ENCODE measurements at places on chromosomes 6 and 20.
A peak's percentile ranks its signal among the peaks of the same experiment; 100 is the strongest.

- no peak for DNase-seq
Measured at GRCh38 chr6:46757214-46757596, 10.5 kb downstream of the ANKRD66 start.

- DNase-seq: no peak
Measured at GRCh38 chr20:4544765-4545164, 176.9 kb upstream of the PRND start.

DNA sequence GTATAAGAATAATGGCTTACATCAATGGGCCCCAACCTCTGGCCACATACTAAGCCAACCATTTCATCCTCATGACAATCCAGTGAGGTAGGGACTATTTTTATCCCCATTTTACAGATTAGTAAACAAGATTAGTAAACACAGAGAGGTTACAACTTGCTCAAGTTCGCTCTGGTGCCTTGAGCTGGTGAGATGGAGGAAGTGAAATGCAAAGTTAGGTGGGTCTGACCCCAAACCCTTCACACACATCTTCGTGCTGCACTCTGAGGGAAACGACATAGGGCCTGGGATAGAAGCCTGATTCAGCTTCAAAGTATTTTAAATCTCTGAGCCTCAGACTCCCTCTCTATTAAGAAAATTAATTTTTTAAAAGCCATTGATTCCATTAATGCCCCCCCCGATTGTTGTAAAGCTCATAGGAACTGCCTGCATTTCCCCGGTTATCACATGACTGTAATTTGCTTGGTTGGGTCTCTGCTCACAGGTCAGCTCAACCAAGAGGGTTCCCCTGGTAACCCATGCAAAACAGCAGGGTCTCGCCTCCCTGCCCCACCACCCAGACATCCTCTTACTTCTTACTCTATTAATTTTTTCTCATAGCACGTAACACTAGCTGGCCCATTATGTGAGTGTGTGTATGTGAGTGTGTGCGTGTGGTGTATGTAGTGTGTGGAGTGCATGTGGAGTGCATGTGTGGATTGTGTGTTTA lies 221.2 kb downstream of the MAFB start:
- DNase-seq: no peak

DNA sequence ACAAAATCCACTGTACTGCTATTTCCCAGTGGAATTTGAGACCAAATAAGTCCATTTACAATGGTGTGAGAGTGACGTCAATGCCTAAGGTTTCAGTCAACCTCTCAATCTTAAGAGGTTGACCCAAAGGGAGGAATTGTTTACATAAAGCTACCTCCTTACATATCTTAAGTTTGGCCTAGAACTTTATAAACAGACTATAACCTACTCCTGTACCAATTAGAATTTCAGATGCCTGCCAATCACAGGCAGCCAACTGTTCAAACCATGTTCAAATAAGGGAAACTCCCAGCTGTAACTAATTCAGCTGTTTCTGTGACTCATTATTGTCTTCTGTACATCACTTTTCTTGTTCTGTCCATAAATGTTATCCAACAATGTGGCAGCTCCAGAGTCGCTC lies 14.5 kb downstream of the LGSN start:
- DNase-seq: no peak

- no peak for DNase-seq
Measured at GRCh38 chr6:21610341-21610740, 16.8 kb downstream of the SOX4 start.

GRCh38 chr20:39878809-39879208 lies 810.2 kb downstream of the MAFB start:
- no peak for DNase-seq

DNA sequence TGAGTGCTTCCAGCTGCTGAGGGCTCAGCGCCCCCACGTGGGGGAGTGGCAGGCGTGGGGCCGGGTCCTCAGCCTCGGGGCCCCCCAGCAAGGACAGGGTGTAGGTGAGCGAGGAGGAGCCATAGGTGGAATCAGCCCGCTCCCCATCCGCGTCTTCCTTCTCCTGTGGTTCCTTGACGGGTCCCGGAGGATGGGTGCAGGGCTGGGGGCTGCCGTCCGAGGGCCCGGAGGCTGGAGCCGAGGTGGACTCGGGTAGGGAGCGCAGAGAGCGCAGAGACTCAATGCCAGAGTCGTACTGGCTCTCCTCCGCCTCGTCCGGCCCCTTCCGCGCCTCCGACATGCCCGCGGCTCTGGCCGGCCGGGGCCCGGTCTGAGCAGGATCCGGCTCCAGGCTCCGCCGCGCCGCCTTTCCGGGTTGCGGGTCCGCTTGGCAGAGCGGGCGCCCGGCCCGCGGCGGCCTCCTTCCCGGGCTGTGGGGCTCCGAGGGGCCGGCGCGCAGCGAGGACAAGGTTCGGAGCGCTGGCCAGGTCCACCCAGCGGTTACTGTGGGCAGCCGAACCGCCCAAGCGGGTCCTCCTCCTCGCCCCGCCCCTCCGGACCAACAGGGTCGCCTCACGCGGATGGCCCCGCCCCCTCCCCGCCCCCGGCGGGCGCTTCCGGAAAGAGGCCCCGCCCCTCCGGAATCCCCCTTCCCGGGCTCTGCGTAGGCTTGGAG lies at the start of gene NFKBIE:
TSS of gene NFKBIE (minus strand) at position 545 of the 715 bp plus-strand sequence. CDS start at position 340, 205 bp downstream.
- peak; percentile 96 for DNase-seq

DNA sequence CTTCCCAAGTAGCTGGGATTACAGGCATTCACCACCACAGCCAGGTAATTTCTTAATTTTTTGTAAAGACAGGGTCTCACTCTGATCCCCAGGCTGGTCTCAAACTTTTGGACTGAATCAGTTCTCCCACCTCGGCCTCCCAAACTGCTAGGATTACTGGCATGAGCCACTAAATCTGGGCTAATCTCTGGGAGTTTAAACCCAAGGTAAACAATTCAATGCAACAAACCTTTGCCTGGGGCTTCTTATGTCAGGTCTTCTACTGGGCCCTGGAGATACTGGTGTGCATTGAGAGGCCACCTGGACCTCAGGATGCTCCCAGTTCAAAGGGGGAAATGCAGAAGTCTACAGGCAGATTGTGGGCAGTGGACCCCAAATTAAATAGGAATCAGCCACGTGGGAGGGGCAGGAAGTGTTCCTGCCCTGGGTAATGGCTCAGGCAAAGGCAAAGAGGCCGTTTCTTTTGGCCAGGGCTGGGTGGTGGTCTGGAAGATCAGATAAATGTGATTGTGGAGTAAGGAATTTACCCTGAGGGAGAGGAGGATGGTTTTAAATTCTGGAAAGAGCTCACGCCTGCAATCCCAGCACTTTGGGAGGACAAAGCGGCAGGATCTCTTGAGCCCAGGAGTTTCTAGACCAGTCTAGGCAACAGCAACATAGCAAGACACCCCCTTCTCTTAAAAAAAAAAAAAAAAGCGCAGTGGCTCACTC lies 1.3 kb upstream of the MYBL2 start:
- DNase-seq: no peak

GRCh38 chr6:27911956-27912446 lies at the start of gene OR2B2:
Gene OR2B2 (minus strand): TSS chr6:27912396. CDS start chr6:27912319, 77 bp downstream.
- no peak for DNase-seq

GRCh38 chr6:125753218-125753936 lies 3.9 kb downstream of the HEY2 start:
- DNase-seq: peak; percentile 43

- DNase-seq: no peak
Measured at GRCh38 chr6:122753000-122753687, 26.4 kb upstream of the FABP7 start.

- DNase-seq: no peak
Measured at GRCh38 chr20:21397341-21398108, at the start of gene NKX2-4. Gene NKX2-4 (minus strand): TSS chr20:21397526. CDS start chr20:21397399, 127 bp downstream.

- DNase-seq: no peak
Measured at GRCh38 chr6:143115728-143116127, 55.0 kb downstream of the AIG1 start.

GRCh38 chr6:170444811-170445211 lies 108.3 kb downstream of the PSMB1 start:
- no peak for DNase-seq

DNA sequence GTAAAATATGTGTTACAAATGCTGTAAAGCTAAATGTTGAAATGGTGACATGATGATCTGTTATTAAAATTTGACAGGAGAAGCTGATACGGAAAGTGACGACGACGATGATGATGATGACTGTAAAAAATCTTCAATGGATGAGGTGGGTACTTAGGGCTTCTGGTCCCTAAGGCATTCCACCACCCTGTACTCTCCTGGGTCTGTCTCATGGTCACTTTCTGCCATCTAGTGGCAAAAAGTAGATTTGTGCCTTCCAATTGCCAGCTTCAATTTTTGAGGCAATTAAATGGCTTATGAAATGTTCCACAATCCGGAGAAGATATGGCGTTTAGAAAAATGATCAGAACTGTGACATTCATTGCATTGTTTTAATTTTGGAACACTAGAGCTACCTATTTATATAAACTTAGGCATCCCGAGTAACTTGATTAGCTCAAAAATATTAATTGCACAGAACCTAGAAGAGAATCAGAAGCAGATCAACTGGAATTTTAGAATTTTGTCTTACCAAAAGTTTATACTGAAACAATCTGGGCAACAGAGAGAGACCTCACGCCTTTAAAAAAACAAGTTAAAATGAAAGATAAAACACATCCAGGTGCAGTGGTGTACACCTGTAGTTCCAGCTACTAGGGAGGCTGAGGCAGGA lies 346.5 kb upstream of the PLCB4 start:
- peak; percentile 69 for DNase-seq

DNA sequence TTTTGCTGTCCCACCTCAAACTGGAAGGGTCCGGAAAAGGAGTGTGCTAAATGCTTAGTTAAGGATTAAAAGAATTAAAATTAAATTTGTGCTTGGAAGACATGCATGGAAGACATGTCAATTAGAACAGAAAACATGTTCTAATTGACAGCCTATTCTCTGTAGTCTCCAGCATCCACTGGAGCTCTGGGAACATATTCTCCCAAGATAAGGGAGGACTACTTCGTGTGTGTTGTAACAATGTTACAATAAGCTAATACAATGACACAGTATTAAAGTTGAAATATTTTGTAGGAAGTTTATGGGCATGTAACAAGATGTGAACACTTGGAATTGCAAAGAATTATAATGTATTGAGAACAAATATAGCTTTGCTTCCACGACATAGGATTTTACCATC lies 567.4 kb upstream of the CITED2 start:
- DNase-seq: no peak

DNA sequence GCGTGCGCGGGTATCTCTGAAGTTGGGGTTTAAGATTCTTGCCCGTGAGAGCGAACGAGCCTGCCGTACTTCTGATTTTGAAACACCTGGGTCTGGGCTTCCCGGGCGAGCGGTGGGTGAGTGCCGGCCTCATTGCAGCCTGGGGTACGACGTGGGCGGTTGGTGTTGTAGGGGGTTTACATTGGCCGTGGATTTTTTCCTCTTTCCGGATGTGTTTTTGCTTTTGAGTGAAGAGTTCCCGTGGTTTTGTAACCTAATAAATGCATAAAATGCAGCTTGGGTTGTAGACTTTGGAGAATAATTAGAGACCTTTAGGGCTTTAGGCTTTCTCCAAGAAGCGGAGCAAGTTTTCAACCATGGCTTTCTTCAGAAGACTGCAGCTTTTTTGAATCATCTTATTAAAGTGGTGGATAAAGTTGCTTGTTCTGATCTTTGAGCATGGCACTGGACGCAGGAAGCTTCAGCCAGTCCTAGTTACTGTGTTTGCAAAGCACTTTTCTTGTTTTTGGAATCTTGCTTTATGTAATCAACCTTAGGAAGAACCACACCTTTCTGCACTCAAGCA lies 314 bp downstream of the FARS2 start:
- no peak for DNase-seq

DNA sequence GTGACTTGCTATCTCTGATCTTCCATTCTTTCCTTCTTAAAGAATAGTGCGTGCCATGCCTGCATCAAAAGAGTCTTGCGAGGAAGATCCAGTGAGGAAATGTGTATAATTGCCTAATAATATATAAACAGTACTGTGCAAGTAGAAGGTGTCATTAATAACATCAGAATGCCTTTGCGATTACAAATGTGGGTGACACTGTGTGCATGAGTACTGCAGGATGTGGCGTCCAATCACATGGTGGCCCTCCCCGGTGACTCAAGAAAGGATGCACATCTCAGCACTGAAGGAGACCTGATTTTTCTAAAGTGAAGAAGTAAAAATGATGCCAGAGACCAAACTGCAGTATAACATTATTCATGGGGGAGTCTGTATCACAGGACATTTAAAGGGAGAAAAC lies 107.5 kb upstream of the EDN1 start:
- DNase-seq: no peak

- peak; percentile 39 for DNase-seq
Measured at GRCh38 chr20:58719971-58720371, 27.4 kb downstream of the NPEPL1 start.

DNA sequence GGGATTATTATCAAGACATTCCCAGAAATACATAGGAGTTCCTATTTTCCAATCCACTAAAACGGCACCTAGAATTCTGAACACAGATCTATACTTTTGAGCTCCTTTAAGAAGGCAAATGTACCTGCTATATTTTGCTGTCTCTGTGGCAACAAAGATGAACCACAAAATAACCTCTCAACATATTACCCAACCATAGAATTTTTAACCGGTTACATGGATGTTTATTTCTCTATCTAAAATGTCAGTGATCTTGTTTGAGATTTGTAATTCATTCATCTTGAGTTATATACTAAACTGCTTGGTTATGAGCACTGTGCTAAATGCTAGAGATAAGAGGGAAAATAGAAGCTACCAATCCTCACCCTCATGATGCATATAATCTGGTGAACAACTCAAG lies 117.5 kb upstream of the HMGCLL1 start:
- no peak for DNase-seq

GRCh38 chr6:33193619-33194018 lies 1.4 kb upstream of the COL11A2 start:
- no peak for DNase-seq

- no peak for DNase-seq
Measured at GRCh38 chr6:83862776-83863471, 3.4 kb downstream of the CYB5R4 start.

- DNase-seq: peak; percentile 82
Measured at GRCh38 chr6:154638369-154638768, 94.8 kb upstream of the SCAF8 start.

- DNase-seq: no peak
Measured at GRCh38 chr6:149501768-149502167, 17.0 kb upstream of the ZC3H12D start.

GRCh38 chr20:10553326-10553984 lies 118.3 kb downstream of the SLX4IP start:
- DNase-seq: peak; percentile 77

DNA sequence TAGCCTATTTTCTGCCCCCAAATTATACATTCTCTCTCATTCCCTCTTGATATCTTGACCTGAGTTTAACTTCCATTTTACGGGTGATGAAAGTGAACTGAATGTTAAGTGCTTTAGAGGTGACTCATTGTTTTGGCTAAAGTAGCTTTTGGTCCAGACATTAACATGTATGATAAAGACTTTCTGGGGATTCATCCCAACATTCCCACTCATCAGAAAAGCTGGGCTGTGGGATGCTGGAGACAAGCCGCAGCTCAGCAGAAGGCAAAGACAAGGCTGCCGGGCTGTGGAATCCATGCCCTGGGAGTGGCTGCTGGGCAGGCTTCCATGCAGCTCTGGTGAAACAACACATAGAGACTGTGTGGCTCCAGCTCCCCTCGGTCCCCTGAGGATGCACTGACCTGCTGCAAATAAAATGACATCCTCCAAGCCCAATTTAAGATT lies 89.9 kb upstream of the SYNDIG1 start:
- DNase-seq: peak; percentile 83
